ENCODE measurements at places on chromosomes 1 and 21.

DNA sequence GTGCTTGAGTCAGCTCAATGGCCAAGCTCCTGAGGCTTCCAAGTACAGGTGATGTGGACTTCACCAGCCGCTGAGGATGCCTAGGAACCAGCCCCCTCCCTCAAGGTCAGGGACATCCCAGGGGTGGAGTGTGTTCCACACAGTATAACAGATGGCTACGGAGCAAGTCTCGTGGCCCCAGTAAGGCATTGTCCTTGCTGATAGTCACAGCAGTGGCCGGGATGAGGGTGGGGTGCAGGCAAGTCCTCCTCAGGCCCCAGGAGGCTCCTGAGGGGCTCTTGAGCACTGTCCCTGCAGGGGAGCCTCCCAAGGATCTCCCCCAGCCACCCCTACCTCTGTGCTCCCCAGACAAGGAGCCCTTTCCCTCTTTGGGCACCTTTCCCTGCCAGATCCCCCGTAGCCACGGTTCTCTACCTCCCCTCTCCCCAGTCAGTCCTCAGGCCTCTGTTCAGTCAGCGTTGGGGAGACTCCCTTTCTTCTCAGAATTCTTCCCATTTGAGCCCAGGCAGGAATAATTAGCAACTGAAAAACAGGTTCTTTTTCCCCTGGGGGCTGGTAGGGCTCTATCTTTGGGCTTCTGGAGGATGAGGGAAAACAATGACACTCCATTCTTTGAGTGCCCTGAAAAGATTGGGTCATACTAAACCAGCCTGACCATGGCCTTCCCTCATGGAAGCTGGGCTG is 7.1 kb upstream of the THEM5 start:
- DNase-seq: no peak

DNA sequence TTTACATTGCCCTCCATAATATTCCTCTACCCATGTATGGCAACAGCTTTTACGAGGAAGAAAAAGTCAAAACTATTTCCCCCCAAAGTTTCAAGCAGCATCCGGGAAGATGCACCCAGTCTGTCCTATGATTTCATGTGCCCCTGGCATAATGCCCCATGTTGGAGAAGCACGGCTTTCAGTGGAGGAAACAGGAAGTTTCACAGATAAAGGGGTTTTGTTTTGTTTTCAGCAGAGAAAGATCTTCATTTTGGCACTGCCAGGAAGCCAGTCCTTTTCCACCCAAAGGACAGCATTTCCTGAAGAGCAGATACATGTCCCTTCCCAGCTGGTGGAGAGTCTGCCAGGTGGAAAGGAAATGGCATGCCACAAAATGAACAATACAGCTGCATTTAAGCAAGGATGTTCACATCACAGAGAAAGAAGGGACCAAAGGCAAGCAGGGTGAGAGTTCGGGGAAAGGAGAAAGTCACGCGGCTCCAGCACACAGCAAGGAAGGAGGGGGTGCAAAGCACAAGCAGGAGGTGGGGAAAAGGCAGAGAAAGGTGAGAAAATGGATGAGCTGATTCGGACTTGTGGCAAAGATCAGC is 95.3 kb upstream of the HIVEP3 start:
- DNase-seq: no peak

GRCh38 chr21:27636656-27637055 is 669.8 kb upstream of the ADAMTS5 start:
- DNase-seq: no peak

DNA sequence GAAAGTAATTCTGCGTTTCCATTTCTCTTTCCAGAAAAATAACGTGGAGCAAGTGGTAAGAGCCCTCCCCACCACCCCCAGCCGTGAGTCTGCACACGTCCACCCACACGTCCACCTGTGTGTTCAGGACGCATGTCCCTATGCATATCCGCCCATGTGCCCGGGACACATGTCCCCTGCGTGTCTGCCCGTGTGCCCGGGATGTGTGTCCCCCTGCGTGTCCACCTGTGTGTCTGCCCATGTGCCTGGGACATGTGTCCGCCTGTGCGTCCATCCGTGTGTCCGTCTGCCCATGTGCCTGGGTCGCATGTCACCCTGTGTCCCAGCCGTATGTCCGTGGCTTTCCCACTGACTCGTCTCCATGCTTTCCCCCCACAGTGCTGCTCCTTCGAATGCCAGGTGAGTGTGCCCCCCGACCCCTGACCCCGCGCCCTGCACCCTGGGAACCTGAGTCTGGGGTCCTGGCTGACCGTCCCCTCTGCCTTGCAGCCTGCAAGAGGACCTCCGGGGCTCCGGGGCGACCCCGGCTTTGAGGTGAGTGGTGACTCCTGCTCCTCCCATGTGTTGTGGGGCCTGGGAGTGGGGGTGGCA is 5.6 kb downstream of the COL6A1 start:
- DNase-seq: no peak

- no peak for DNase-seq
These were observed 111.0 kb downstream of the KCNJ6 start for GRCh38 chr21:37805266-37805665.

- DNase-seq: no peak
These were observed at the start of gene CLIC6 for GRCh38 chr21:34668803-34669148. Gene CLIC6 (plus strand): TSS chr21:34668994. CDS start chr21:34669389, 395 bp downstream.

GRCh38 chr1:186849271-186849671 is 20.5 kb downstream of the PLA2G4A start:
- no peak for DNase-seq

GRCh38 chr1:28926629-28927265 is 12.4 kb downstream of the EPB41 start:
- DNase-seq: no peak

GRCh38 chr1:201309416-201309815 is 26.1 kb downstream of the PKP1 start:
- no peak for DNase-seq

DNA sequence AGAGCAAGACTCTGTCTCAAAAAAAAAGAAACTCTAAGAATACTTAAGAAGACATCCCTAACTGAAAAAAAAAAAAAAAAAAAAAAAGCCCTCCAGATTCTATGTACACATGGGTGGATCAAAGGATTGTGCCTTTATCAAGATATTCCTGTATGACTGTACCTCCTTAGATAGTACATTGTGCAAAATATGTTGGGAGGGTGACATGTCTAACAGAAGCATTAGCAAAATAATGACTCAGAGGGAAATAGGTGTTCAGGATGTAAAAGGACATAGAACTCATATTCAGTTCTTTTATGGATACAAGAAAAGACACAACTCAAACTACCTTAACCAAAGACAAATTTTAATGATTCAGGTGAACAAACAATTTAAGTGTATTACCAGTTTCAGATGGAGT is 269.8 kb upstream of the KAZN start:
- DNase-seq: no peak

Measured in activated naive CD4-positive, alpha-beta T cell (primary cell).